NCI-H1092 (cell line): ENCODE measurements at places on chromosomes 6 and 20.
A peak's percentile ranks its signal among the peaks of the same experiment; 100 is the strongest.

DNA sequence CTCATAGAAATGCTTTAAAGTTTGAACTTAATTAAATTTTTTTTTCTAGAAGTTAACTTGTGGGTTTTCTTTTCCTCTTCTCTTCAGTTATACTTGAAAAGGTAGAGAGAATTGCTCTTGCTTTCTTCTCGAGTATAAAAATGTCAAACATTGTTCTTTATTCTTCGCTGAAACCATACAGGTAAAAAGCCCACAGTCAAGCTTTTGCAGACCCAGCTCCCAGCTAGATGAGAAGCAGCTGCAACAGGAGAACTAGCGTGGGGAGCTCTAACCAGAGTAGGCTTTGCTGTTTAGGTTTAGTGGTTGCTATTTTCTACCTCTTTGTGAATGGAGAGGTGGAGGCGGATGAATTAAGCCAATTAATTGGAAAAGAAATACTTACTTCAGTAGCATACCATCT, 102.7 kb downstream of the JARID2 start:
- no peak for DNase-seq

- DNase-seq = no peak
Measured at GRCh38 chr6:87104667-87105066, 9.8 kb upstream of the CGA start.

GRCh38 chr6:18507561-18507960, 120.4 kb downstream of the RNF144B start:
- no peak for DNase-seq

DNA sequence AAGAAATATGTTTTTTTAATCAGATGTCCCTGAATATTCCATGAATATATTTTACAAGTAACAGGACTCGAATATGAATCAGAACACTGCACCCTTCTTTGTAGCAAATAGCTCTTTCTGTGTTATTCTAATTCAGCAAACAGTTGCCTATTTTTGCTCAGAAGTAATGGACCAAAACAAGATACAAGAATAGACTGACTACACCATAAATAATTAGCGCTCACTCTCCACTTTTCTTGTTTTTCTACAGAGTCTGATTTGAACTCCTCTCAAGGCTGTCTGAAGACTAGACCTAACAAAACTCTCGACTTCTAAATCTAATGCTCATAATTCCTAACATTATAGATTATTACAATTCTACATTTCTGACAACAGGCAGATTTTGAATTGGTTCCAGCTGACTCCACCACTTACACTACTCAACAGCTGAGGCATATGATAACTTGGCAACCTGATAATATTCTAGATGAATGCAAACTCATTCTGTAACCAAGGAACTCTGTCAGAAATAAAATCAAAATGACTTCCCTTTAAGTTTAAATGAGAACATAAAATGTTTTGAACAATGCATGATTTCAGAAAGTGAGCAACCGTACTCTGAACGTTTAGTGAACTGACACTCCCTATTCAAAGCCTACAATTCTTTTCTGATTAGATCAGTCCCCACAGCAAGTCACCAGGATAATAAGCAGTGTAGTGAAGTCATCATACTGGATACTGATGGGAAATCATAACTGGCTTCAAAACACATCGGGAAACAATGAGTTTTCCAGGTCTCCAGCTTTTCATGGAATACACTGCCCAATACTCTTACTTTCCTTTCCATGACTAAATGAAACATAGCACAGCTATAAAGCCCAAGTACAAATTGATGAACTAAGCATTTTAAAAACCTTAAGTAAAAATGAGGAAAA, 114.2 kb upstream of the BEND6 start:
- no peak for DNase-seq

DNA sequence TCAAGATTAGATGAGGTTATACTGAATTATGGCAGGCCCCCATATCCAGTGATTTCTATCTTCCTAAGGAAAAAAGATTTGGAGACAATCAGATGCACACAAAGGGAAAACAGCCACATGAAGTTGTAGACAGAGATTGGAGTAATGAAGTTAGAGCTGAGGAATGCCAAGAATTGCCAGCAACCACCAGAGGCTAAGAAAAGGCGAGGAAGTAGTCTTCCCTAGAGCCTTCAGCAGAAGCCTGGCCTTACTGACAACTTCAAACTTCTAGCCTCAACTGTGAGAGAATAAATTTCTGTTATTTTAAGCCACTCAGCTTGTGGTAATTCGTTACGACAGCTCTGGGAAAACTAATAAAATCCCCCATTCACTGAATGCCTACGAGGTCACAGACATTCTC, 473.9 kb downstream of the COL12A1 start:
- DNase-seq = no peak

- DNase-seq = no peak
Measured at GRCh38 chr6:167805349-167806060, 21.2 kb upstream of the AFDN start.

- DNase-seq = no peak
Measured at GRCh38 chr20:3802524-3803239, 6.6 kb downstream of the CDC25B start.

GRCh38 chr6:74656453-74656852, 549.4 kb downstream of the COL12A1 start:
- no peak for DNase-seq

DNA sequence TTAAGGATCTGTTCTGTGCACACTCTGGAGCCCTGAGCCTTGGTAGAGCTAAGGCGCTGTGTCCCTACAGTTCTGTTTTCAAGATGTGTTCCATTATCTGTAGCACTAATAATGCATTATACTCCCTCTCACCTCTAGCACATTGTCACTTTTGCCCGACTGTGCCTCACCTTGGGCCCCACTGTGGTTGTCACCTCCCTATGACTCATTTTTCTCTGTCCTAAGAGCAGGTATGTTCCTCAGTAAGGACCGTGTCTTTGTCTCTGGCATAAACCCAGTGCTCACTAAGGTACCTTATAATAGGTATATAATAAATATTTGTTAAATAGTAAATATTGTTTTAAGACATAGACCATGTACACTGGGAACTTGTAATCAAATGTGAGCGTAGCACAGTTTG, 942.5 kb upstream of the CITED2 start:
- no peak for DNase-seq

DNA sequence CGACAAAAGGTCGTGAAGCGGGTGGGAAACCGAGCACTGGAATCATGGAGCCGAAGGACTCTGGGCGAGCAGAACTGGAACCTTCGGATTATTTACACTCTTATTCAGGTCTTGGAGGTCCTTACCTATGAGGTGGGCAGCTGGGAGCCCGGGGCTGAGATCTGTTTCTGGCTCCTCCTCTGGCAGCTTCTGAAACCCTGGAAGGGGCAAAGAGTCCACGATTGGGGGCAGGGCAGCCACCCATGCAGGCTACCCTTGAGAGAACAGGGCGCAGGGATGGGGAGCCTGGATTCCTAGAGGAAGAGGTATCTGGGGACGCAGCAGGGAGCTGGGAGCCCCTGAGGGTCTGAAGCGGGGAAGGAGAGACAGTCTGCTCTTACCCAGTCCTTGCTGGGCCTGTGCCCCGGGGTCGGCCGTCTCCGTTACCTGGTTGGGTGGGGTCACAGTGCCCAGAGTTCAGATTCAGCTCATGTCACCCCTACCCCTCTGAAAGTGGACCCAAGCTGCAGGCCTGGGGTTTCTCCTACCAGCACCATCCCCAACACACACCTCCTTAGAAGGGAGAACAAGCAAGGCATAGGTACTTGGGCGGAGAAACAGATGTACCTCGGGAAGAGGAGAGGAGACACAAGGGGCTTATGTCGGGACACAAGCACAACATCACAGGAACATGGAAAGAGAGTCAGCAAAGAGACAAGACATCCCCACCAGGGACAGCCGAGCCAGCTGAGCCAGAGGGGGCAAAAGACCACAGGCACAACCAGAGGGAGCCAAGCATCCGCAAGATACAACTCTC, 592 bp downstream of the LTB start:
- no peak for DNase-seq

DNA sequence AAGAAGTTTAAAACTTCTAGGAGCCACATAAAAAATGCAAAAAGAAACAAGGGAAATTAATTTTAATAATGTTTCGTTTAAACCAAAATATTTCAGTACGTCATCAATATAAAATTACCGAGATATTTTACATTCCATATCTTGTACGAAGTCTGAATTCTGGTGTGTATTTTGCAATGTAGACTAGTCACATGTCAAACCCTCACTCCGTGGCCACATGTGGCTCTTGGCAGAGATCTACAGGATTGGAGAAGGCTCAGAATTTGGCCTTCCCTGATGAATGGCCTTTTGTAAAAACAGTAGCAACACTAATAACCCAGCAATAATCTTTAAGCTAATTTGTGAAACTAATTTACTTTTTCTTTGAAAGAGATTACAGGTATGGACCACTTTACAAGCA, 217.1 kb downstream of the PRL start:
- DNase-seq = no peak

DNA sequence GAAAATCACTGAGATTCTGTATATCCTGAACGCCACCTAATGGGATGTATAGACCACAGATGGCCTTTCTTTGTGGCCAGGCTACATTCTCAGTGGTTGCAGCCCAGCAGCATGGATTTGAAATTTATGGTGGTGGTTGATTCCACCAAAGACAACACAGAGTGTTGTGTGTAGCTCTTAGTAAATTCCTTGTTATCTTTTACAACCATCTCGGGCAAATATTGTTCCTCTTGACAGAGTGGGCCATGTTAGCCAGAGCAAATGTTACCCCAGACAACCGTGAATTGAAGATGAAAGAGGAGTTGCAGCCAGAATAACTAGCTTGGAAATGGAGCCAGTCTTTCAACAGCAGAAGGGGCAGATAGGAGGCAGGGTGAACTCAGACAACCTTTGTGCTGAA, 39.5 kb downstream of the SLC24A3 start:
- DNase-seq = no peak

- no peak for DNase-seq
Measured at GRCh38 chr6:31822036-31822821, 5.3 kb upstream of the HSPA1B start.

- DNase-seq = no peak
Measured at GRCh38 chr20:4545526-4545925, 176.2 kb upstream of the PRND start.

DNA sequence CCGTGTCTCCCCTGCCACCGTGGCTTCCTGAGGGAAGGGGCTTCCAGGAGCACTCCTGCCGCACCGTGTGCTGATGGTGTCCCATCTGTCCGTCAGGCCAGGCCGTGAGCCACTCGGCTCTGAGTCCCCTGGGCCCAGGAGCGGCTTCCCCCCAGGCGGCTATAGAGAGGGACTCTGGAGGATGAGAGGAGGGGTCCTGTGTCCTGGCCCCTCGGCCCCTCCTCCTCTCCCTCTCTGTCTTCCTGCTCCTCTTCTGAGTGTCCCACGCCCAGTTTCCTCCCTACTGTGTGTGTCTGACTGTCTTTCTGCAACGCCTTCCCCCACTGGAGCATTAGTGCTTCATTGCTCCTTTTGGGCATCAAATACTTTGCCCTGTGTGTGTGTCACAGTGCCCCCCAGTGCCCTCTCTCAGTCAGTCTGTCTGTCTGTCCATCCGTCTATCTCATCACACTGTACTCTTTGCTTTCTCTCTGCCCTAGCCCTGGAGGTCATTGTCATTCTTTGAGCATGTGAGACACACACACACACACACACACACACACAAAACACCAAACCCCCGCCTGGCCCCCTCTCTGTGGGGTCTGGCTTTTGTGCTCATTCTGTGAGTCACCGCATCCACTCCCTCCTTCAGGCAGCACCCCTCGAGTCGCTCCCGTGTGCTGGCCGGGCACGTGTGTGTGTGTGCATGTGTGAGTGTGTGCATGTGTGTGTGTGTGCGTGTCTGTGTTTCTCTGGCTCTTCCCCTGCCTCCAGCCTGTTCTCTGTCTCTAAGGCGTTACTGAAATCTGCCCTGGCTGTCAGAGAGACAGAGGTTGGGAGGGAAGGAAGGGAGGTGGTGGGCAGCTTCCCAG, 71.9 kb downstream of the SRC start:
- DNase-seq = no peak

DNA sequence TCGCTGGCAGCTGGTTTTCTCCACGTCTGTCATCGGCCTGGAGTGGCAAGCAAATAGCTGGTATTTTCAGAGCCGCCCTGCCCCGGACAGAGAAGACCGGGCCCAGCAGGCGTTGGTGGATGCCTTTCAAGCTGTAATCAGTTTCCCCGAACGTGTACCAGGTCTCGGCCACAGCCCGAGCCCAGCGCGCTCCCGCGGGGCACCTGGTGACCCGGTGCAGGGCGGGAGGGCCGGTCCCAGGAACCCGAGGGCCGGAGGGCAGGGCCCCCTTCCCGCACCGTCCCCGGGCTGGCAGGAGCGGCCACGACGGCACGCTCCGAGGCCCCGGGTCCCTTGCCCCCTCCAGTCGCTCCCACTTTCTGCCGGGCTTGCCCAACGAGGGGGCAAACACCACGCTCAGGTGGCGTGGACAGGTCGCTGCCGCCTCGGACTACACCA, 348 bp upstream of the PYGB start:
- DNase-seq = peak; percentile 38

DNA sequence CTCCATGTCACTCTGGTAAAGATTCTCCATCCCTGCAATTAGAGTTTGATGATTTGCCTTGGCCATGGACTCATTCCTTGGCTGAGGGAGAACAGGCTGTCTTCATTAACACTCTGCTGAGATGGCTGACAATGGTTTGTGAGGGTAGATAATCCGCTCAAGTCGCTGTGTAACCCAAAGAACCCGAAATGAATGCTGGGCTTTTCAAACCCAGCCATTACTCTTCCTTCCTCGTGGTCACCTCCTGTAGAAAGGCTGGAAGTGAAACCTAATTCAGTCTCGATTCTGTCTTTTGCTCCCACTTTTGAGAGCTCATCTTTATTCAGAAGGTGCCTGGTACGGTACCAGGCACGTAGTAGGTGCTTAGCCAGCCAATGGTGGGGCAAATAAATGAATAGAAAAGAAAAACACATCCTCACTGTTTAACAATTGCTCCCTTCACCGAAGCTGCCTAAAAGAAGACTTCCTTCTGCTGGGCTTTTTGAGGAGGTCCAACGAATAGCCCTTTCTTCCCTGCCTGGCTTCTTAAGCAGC, 190.2 kb downstream of the BCAS1 start:
- no peak for DNase-seq

- no peak for DNase-seq
Measured at GRCh38 chr6:158103228-158103627, 64.8 kb downstream of the SERAC1 start.

GRCh38 chr6:134082191-134082590, 29.8 kb upstream of the SLC2A12 start:
- no peak for DNase-seq

- no peak for DNase-seq
Measured at GRCh38 chr6:77650098-77650663, 2.7 kb upstream of the MEI4 start.

GRCh38 chr6:106630366-106630765, 988 bp downstream of the QRSL1 start:
- DNase-seq = no peak

GRCh38 chr20:19022791-19023448, 189.5 kb upstream of the SLC24A3 start:
- no peak for DNase-seq

GRCh38 chr6:137765059-137765458, 102.0 kb upstream of the TNFAIP3 start:
- no peak for DNase-seq

GRCh38 chr6:122412001-122412400, 12.5 kb downstream of the HSF2 start:
- DNase-seq = no peak
